Heart left ventricle (tissue), 16 donors: ENCODE measurements at places on chromosomes 11 and 22.

GRCh38 chr11:130834886-130835285 is 81.4 kb downstream of the SNX19 start:
- no peak overlapping the region for H3K27ac ChIP-seq
- no peak for DNase-seq
- no peak overlapping the region for H3K4me3 ChIP-seq
- H3K27me3 ChIP-seq: no peaks in the 10 kb centered on the region

DNA sequence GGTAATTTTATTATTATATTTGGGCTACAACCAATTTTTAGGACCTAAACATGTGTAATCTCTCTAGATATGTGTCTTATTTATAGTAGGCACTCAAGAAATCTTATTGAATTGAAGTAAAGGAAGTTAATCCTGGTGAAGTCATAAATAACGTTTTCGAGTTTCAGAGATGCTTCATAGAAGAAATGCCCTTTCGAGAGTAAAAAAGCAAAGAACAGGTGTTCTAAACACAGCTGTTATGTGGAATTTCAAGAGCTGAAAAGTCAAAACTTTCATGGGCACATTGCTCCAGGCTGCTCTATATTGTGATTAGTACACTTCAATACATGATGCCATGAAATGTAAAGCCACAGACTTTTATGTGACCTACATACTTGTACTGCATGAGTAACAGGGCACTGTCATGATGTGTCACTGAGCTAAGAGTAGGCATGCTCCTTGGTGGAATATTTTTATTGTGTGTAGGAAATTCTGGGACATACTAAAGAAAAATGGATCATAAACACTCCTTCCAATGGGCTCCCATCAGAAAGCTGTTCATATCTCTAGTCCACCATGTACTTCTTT is 7.2 kb upstream of the ELMOD1 start:
- no peak for DNase-seq
- H3K4me1 ChIP-seq: no peaks in the 10 kb centered on the region
- H3K4me3 ChIP-seq: no peak overlapping the region
- H3K27me3 ChIP-seq: peaks cover 14% of the 10 kb centered on the region
- no peaks in the 10 kb centered on the region for H3K36me3 ChIP-seq

- peaks cover 21% of the 10 kb centered on the region for H3K4me1 ChIP-seq
- no peaks in the 10 kb centered on the region for H3K36me3 ChIP-seq
- no peak for DNase-seq
Measured at GRCh38 chr11:32105871-32106560, 15.1 kb downstream of the RCN1 start.

DNA sequence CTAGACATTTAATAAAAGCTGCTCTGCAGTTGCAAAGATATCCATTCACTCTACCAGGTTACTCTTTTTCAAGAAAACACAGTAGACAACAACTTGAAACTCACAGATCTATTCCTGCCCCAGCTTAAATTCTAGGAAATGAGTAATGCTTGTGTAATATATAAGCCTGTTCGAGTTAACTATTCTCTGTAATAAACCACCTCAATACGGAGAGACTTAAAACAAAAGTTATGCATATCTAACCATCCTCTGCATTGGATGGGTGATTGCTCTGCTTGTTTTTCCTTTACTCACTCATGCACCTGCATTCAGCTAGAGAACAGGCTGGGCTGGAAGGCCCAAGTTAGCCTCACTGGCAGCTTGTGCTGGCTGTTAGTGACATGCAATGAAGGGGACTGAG is 13.3 kb downstream of the LRRC4C start:
- no peaks in the 10 kb centered on the region for H3K4me1 ChIP-seq
- H3K27me3 ChIP-seq: no peaks in the 10 kb centered on the region
- H3K36me3 ChIP-seq: no peaks in the 10 kb centered on the region
- H3K4me3 ChIP-seq: no peak overlapping the region
- DNase-seq: no peak

DNA sequence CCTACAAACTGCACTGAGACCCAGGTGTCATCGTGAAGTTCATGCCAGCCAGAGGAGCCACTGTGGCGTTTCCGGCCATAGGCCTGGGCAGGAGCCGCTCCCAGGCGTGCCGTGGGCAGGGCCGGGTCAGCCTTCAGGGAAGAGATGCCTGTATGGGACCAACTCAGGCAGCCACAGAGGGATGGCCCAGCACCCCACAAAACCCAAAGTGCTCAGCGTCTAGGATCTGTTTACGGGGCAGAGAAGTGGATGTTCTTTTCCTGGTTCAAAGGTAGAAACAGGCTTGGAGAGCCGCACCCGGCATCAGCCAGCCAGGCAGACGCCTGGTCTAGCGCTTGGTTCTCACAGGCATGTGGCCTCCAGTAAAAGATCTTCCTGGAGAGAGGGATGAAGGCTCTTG is 8.4 kb upstream of the BID start:
- DNase-seq: no peak
- no peaks in the 10 kb centered on the region for H3K27me3 ChIP-seq
- H3K27ac ChIP-seq: no peak overlapping the region
- no peaks in the 10 kb centered on the region for H3K36me3 ChIP-seq

DNA sequence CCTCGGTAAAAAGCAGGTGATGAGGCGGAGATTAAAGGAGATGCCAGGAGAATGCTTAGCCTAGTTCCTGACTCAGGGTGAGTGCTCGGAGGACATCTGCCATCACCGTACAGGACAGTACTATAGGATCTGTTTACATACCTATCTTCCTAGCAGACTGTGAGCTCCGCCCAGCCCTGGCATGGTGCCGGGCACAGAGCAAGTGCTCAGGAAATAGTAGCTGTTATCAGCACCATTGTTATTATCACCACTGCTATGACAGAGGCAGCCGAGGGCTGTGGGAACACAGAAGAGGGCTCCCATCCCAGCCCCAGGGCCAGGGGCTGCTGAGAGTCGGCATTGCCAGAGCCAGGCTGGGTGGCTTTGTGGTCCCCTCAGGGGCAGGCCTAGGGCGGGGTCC is 642 bp upstream of the SEPTIN3 start:
- no peaks in the 10 kb centered on the region for H3K36me3 ChIP-seq
- H3K27ac ChIP-seq: no peak overlapping the region

- no peak overlapping the region for H3K4me3 ChIP-seq
- no peak for DNase-seq
- H3K4me1 ChIP-seq: peaks cover 18% of the 10 kb centered on the region
- peaks cover 10% of the 10 kb centered on the region for H3K27me3 ChIP-seq
- H3K36me3 ChIP-seq: no peaks in the 10 kb centered on the region
Measured at GRCh38 chr22:49997251-49997599, 15.3 kb downstream of the IL17REL start.

DNA sequence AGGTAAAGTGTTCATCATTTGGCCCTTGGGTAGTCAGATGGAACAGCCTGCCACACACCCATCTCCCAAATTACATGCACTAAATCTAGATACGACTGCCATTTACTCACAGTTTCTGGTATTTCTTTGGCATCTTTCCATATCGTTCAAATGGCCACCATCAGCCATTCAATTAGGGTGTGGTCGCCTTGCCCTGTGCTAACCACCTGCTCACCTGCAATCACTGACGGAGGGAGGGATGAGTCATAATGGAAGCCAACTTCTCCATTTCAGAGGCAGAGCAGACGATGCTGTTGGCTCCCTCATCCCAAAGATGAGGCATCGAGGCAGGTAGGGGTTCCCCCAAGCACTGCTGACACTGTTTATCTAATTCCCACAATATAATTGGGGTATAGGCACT is 14.6 kb downstream of the MS4A6A start:
- H3K4me3 ChIP-seq: no peak overlapping the region
- no peak overlapping the region for H3K27ac ChIP-seq
- no peak for DNase-seq
- no peaks in the 10 kb centered on the region for H3K27me3 ChIP-seq
- H3K4me1 ChIP-seq: no peaks in the 10 kb centered on the region
- H3K36me3 ChIP-seq: no peaks in the 10 kb centered on the region

- no peak overlapping the region for H3K4me3 ChIP-seq
- no peak overlapping the region for H3K27ac ChIP-seq
- no peaks in the 10 kb centered on the region for H3K36me3 ChIP-seq
- no peaks in the 10 kb centered on the region for H3K4me1 ChIP-seq
- no peak for DNase-seq
Measured at GRCh38 chr11:8812438-8812837, 98.6 kb upstream of the AKIP1 start.

- H3K27ac ChIP-seq: no peak overlapping the region
- DNase-seq: no peak
- H3K36me3 ChIP-seq: no peaks in the 10 kb centered on the region
- H3K4me3 ChIP-seq: no peak overlapping the region
- no peaks in the 10 kb centered on the region for H3K4me1 ChIP-seq
- H3K27me3 ChIP-seq: peaks cover 13% of the 10 kb centered on the region
Measured at GRCh38 chr11:129743112-129743815, 72.4 kb upstream of the TMEM45B start.

GRCh38 chr11:554428-555226 is 5.9 kb downstream of the LMNTD2 start:
- H3K4me1 ChIP-seq: peaks cover 9% of the 10 kb centered on the region
- H3K27ac ChIP-seq: no peak overlapping the region
- H3K27me3 ChIP-seq: peaks cover 65% of the 10 kb centered on the region
- H3K36me3 ChIP-seq: no peaks in the 10 kb centered on the region
- H3K4me3 ChIP-seq: peak overlapping the region; percentile 38

- no peaks in the 10 kb centered on the region for H3K27me3 ChIP-seq
- H3K36me3 ChIP-seq: peaks cover 82% of the 10 kb centered on the region
- H3K4me3 ChIP-seq: no peak overlapping the region
- H3K27ac ChIP-seq: peak overlapping the region; percentile 91
- peaks cover 64% of the 10 kb centered on the region for H3K4me1 ChIP-seq
- DNase-seq: peak; percentile 88
Measured at GRCh38 chr22:36323182-36323854, 64.4 kb downstream of the MYH9 start.

DNA sequence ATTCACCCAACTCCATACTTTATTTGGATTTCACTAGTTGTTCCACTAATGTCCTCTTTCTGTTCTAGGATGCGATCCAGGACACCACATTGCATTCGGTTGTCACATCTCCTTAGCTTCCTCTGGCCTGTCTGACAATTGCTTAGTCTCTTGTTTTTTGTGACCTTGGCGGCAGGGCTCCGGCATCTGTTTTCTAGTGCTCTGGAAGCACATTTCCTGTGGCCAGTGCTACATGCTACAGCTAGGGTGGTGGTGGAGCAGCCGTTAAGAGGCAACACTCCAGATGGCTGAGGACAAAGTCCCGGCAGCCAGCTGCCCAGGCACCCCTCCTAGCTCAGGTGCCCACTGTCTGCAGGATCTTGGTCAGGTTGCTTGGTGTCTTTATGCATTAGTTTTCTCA is 6.8 kb downstream of the STX3 start:
- H3K27me3 ChIP-seq: no peaks in the 10 kb centered on the region
- H3K36me3 ChIP-seq: no peaks in the 10 kb centered on the region
- H3K4me1 ChIP-seq: peaks cover 38% of the 10 kb centered on the region
- H3K4me3 ChIP-seq: no peak overlapping the region
- no peak overlapping the region for H3K27ac ChIP-seq
